Activated naive CD4-positive, alpha-beta T cell treated with anti-CD3 and anti-CD28 coated beads, Interleukin-2, amount 50 U/mL, for 16 hours (primary cell): ENCODE measurements at places on chromosomes 16 and 17.

GRCh38 chr17:34578016-34578415 lies 1.4 kb upstream of the TMEM132E start:
- no peak for DNase-seq

- no peak for DNase-seq
These were observed 167.7 kb downstream of the XYLT1 start for GRCh38 chr16:17303101-17303500.

- DNase-seq, result no peak
These were observed 16.7 kb upstream of the BAIAP2 start for GRCh38 chr17:81018044-81018802.

GRCh38 chr16:55250701-55251100 lies 73.3 kb upstream of the IRX6 start:
- DNase-seq, result no peak
